Stimulated activated CD8-positive, alpha-beta memory T cell treated with anti-CD3 and anti-CD28 coated beads, Interleukin-4, amount 100 ng/mL, for 4 hours (primary cell): ENCODE measurements at places on chromosomes 6 and 20.
A peak's percentile ranks its signal among the peaks of the same experiment; 100 is the strongest.

DNA sequence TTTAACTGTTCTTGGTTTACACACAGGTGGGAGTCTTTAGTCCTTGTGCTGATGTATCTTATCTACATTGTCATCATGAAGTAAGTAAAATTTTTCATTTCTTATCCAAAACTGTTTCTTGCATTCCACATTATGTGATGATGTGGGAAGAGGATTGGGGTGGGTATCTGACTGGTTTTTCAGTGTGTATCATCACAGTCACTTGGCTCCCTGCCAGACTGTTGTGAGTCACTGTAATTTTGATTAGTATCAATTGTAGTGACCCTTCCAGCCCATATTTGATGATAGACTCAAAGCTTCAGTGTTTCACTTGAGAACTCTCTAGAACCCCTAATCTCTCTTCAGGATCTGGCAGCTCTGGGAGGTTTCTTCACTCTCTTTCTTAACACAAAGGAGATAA is 84.5 kb upstream of the RIN2 start:
- no peak for DNase-seq

GRCh38 chr6:20483887-20484497 is 50.3 kb upstream of the CDKAL1 start:
- no peak for DNase-seq

DNA sequence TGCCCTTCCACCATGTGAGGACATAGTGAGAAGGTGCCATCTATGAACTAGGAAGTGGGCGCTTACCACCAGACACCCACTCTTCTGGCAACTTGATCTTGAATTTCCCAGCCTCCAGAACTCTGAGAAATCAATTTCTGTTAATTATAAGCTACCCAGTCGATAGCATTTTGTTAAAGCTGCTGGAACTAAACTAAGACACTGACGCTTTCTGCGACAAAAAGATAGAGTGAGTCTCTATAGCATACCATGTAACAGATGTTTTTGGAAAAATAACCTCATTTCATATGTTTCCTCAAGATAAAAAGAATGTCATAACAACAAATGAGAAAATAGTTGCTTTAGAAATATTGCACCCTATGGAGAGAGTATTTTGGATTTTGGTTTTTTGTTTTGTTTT is 15.4 kb upstream of the SMIM13 start:
- DNase-seq, result no peak

DNA sequence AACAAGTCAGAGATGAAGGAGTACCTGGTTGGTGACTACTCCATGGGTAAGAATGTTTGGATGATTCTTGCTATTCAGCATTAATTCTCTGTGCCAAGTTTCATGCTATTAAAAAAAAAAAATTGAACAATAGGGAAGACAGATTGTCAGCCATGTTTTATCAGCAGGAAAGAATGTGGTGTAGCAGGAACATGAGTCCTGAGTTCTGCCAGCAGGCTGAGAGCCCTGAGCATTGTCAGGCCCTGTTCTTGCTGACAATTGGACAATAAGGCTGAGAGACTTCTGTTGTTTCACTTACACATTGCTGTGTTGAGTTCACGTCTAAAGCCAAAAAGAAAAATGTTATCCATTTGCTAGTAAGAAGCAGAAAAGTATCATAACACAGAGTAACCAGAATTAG is 70.4 kb upstream of the SMIM28 start:
- DNase-seq, result no peak

- no peak for DNase-seq
Observed at GRCh38 chr6:131216246-131216645, 81.0 kb downstream of the AKAP7 start.

DNA sequence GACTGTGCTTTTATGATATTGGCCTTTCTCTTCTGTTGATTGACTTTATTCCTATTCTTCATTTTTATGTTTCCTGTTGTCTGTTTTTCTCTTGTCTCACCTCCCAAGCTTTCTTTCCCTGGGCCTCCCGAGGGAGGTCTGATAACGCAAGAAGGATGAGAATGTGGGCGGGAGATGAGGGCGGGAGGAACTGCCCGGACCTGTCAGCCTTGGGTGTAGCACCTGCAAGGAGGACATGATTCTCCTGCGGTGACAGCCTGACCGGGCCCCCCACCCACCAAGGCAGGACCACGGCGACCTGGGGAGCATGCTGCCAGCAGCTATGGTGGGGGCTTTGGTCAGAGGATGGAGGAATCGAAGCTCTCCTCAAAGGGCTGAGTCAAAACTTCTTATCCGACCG is 86.9 kb downstream of the PLEKHG1 start:
- no peak for DNase-seq

DNA sequence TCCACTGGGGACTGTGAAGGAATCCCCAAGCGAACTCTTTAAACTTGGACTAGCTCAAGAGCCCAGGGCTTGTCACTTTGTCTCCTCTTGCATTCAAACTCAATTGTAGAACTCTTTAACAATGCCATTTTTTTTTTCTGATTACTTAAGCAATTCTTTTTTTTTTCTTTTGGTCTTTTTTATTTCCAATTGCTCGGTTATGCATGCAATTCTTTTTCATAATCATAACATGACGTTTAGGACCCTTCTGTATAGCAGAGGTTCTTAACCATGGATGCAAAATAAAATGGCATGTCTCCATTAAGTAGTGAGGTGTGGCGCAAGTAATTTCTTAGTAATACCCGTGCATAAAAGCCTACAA is 466 bp upstream of the BFSP1 start:
- no peak for DNase-seq

DNA sequence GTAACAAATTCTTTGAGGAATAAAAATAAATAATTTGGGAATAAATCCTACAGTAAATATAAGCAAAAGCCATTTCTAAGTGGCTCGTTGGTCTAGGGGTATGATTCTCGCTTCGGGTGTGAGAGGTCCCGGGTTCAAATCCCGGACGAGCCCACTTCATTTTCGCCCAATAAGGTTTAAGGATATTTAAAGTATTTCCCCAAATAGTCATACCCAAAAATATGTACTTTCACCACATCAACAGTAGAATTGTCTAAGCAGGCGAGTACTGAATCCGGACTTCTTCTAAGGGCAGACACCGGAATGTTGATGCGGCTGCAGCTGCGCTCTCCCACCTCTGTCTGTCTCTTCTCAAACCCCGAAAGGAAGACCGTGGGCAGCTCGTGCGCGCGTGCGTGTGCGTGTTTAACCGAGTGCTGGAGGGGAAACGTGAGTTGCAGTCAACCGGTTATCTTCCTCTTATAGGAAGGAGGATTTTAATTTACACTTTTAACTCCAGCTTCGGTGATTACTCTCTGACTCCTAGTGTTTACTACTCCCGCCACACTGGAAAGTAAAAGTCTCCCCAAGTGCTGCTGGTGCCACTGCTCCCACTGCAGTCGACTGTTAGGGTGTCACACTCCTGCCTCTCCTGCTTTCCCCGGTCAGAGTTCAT is 155.7 kb upstream of the PRSS16 start:
- DNase-seq, result no peak

DNA sequence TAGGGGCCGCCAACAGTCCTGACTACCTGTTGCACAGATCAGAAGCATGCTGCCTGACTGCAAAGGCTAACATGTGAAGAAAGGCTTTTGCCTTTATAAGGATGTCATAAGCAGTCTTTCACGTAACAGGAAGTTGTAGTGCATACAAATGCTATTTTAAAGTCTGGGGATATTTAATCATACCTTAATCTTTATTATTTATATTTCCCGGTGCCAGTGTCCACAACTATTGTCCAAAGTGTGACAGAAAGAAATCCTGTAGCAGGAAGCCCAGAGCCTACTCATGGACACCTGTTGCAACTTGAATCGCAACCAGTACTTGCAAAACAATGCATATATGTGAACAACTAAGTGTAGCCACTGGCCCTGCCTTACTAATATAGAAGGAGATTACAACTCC is 235.8 kb downstream of the ALDH8A1 start:
- no peak for DNase-seq

- DNase-seq, result no peak
Observed at GRCh38 chr6:168469521-168469920, 28.5 kb downstream of the SMOC2 start.

GRCh38 chr20:33757046-33757445 is 25.2 kb downstream of the ZNF341 start:
- no peak for DNase-seq

DNA sequence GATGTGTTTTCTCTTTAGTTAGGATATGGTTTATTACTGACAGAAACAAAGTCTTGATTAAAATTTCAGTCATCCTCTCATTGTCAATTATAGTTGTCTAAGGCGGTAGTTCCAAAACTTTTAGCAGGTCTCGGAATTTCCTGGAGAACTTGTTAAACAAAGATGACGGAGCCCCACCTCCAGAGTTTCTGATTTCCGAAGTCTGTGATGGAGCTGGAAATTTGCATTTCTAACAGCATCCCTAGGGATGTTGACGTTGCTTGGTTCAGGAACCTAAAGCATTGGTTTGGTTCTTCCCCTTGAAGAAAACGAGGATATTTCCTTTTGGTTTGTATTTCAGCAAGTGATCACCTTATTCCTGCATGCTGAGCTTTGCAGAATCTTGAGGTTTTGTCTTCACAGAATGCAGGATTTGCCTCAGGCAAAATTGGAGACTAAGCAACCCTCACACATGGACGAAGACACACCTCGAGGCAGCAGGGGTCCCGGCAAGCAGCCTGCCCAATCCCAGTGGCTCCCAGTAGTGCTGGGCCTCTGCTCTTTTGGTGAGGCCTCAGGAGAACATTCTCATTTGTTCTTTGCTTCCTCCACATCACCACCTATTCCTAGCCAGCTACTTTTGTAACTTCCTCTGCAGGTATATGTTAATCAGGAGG is 187.1 kb upstream of the PHACTR1 start:
- DNase-seq, result no peak

DNA sequence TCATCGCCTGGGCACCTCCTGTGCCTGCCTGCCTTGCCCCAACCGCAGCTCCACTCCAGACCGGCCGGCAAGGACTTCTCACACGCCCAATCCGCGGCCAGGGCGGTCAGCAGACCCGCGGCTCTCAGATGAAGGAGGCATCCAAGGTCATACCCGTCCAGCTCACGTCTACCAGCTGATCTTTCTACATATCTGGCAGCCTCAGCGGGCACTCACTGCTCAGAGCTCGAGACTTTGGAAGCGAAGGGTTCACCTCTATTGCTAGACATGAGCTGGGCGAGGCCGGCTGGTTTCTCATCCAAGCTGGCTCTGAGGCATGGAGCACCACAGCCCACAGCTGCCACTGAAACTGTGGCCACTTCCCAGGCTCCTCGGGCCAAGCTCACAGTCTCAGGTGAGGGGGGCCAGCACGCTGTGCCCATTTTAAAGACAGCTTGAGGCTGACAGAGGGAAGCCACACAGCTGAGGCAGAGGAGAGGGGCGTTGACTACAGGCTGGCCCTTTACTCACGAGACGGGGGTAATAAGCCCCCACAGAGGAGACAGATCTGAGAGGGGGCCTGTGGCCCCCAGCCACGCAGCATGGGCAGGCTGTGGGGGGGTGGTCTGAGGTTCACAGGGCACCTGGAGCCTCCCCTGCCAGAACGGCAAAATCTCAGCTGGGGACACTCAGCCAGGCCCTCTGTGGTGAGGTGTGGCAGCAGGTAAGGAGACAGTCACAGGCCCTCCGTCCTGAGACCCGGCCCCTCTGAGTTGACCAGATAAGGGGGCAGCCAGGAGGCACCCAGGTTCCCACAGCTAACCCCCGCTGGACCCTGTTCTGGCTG is 2.0 kb downstream of the LAMA5 start:
- DNase-seq, result no peak

DNA sequence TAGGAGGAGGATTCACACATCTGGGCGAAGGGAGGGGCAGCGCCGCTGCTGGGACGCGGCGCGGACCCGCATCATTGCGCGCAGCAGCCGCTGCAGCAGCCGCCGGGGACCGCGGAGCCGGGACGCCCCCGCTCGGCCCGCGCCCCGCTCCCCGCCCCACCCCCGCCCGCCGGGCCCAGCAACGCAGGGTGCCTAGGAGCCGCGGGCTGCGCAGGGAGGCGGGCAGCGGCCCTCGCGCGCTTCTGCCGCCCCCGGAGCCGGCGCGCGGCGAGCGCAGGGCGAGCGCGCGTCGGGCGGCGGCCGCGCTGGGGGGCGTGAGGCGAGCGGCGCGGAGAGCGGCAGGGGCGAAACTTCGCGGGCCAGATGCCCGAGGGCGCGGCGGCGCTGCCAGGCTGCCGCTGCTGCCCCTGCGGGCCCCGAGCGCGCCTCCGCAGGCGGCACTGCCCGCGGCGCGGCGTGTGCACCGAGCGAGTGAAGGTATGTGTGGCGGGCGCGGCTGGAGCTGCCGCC is at the start of gene NKAIN2:
NKAIN2 (plus strand) TSS at position 362 of the 510 bp plus-strand sequence.
- DNase-seq, result no peak

- DNase-seq, result no peak
Observed at GRCh38 chr6:117907601-117908245, 659 bp downstream of the SLC35F1 start.

- no peak for DNase-seq
Observed at GRCh38 chr20:8301655-8302054, 169.6 kb downstream of the PLCB1 start.

GRCh38 chr6:166351715-166352285 is 9.5 kb upstream of the SFT2D1 start:
- DNase-seq, result no peak

DNA sequence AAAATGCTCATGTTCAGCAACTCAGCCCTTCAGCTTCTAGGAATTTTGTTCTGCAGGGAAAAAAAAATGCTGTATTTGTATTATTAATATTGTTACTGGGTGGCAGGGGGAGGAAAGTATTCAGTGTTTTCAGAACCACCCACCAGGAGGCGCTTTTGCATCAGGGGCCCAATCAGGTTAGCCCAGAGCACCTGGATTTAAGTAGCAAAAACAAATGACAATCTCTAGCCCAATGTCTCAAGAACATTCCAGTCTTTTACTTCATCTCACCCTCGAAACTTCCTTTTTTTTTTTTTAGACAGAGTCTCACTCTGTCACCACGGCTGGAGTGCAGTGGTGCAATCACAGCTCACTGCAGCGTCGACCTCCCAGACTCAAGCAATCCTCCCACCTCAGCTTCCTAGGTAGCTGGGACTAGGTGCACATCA is 635 bp upstream of the C20orf203 start:
- peak; percentile 57 for DNase-seq

GRCh38 chr6:7558781-7559180 is 17.3 kb downstream of the DSP start:
- DNase-seq, result no peak

DNA sequence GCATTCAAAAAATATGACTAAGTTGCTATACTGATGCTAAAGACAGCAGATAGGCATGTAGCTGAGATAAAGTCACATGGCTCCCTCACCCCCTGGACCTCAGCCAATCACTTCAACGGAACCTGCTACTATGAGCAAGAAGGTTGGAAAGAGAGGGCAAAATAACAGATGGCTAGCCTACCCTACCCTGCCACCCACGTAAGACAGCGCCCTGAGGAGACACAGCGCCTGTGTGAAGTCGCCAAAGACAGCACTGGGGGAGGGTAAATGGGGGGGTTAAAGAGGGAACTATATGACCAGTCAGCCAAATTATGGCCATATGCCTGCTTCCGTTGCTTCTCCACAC is 163.2 kb downstream of the RALGAPA2 start:
- DNase-seq, result no peak
